ENCODE measurements at places on chromosomes 11 and 22.

DNA sequence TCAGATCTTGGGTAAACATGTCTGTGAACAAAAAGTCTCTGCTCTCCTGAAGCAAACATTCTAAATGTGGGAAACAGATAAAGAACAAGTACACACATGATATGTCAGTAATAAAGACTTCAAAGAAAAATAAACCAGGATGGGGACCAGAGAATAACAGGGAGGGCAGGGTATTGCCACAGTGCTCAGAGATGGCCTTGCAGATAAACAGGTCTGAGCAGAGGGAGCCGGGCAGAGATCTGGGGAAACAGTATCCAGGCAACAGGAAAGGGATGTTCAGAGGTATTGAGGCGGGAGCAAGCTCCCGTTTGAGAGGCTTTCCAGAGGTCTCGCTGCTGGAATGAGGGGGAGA is 2.9 kb downstream of the CCDC86 start:
- DNase-seq: no peak

DNA sequence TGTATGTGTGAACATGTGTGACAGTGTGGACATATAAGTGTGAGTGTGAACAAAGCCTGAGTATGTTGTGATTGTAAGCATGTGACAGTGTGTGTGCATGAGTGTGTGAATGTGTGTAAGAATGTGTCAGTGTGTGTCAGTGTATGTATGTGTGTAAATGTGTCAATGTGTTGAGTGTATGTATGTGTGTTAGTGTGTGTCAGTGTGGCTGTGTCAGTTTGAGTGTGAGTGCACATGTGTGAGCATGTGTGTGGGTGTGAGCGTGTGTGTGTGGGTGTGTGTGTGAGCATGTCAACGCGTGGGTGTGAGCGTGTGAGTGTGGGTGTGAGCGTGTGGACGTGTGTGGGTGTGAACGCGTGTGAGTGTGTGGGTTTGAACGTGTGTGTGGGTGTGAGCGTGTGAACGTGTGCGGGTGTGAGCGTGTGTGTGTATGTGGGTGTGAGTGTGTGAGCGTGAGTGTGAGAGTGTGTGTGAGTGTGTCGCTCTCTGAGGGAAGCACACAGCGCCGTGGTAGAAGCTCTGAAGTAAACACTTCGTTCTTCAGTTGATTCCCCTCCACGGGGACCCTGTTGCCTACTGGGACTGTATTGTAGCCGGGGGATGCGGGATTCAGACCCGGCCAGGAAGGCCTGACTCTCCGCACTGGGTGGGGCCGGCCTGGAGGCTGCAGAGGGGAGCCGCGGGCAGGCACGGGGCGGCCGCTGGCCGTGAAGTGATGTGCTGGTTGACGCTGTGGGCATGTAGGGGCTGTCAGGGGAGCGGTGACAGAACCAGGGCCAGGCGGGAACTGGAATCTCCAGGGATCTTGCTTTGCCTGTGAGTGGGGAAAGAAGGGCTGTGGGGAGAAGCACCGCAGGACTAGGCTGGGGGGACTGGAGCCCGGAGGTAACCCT is 21.1 kb downstream of the RPS6KA4 start:
- DNase-seq: no peak

DNA sequence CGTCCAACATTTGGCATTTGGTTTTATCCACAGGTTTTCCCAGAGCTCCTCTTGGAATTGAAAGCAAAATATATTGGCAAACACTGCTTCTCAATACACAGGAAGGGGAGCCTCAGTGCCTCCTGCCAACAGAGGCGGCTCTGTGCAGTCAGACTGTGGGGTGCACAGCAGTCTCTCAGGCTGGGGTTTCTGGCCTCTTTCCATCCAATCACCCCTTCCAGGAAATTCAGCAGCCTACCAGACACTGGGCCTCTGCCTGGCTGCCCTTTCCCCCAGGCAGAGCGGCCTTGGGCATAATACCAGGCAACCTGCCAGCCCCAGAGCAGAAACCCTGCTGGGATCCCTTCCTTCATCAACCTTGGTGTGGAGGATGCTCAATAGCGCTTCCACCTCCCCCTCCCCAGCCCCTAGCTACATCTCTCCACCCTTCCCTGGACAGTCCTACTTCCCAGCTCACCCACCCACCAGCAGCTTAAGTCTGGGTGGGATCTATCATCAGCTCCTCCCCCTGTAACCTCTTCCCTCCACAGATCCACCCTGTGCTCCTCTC is 17.8 kb upstream of the RAPSN start:
- no peak for DNase-seq

GRCh38 chr22:35432228-35432905 is 32.4 kb downstream of the MCM5 start:
- no peak for DNase-seq

DNA sequence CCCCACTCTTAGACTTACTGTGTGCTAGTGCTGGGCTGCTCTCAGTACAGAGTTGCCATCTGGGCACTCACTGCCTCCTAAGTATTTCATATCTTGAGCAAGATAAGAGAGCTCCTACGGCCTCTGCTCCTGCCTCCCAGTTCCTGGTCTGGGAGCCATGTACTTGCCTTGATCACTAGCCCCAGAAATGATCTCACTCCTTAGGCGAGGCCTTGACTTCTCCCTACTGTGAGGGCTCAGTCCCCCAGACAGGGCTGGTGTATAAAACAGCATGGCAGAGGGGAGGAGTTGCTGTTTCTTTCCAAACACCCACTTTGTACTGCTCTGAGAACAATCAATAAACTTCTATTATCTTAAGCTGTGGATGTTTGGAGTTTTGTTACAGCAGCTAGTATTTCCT is 47.4 kb upstream of the TP53I11 start:
- no peak for DNase-seq

GRCh38 chr11:114083391-114084252 is 24.1 kb downstream of the ZBTB16 start:
- DNase-seq: no peak

GRCh38 chr11:127825183-127825582 is 762.2 kb downstream of the ETS1 start:
- no peak for DNase-seq

GRCh38 chr11:124517314-124517713 is 26.1 kb downstream of the OR8B12 start:
- DNase-seq: no peak

GRCh38 chr22:28629420-28630176 is 50.0 kb downstream of the TTC28 start:
- peak; percentile 15 for DNase-seq

- peak; percentile 77 for DNase-seq
Observed at GRCh38 chr22:28560046-28560742, 119.4 kb downstream of the TTC28 start.

- DNase-seq: peak; percentile 33
Observed at GRCh38 chr11:119447664-119448242, 24.8 kb upstream of the THY1 start.

GRCh38 chr11:110730773-110731172 is 18.5 kb upstream of the ARHGAP20 start:
- no peak for DNase-seq

- peak; percentile 30 for DNase-seq
Observed at GRCh38 chr11:108221371-108221770, 1.1 kb downstream of the NPAT start.

DNA sequence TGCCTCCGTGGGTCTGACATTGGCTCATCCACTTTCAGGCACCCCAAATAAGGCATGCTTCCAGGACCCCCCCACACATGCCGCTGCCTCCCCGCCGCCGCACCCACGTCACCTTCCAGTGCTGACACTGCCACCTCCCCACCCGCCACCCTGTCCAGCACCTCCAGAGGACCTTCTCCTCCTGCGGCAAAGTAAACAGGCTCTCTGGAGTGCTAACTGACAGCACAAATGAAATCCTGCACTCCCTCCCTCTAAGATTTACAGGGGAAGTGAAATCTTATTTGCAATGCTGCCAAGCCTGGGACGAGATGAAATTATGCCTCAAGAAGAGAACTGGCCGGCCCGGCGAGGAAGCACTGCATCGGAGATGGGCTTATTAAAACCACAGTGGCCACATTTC is 35.3 kb downstream of the MACROD1 start:
- no peak for DNase-seq

GRCh38 chr11:12276831-12277475 is 100.4 kb upstream of the PARVA start:
- DNase-seq: no peak

DNA sequence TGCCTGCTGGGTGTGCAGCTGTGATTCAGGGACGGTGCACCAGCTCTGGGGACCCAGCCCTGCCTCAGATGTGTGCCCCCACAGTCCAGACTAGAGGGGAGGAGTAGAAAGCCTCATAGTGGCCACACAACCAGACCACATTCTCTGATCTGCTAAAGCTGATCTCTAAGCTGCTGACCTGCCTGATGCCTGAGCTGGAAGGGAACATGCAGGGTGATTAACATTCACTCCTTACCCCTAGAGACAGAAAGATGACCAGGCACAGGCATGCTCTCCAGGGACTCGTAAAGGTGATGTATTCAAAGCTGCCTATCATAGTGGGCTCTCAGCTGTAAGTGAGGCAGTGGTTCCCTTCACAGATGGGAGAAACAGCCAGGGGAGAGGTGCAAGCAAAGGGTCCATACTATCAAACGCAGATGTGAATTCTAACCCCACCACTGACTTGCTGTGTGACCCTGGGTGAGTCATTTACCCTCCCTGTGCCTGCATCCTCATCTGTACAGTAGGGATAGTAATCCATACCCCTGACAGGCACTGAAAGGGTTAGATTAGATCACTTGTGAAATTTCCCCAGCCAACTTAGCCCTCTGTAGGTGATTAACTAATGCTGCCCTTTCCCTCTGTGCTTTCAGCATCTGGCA is 29.0 kb upstream of the LRRC32 start:
- no peak for DNase-seq

- no peak for DNase-seq
Observed at GRCh38 chr11:95219599-95219998, 11.4 kb downstream of the SESN3 start.

- DNase-seq: no peak
Observed at GRCh38 chr11:70092959-70093715, 15.0 kb downstream of the ANO1 start.

DNA sequence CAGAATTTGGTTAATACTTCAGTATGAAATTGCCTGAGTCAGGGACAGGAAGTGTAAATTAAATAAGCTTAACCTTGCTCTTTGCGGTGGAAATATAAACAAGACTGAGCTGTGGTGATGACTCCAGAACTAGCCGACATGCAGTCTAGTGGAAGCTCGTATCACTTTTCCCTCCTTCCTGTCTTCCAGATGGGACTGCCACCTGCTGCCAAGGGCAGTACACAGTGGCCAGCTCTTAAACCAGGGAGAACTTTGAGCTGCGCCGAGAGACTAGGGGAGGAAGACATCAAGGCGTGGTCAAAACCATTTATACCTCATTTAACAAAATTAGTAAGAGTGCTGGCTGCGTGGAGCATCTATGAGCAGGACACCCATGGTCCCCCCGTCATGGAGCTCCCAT is 31.3 kb upstream of the CTTN start:
- DNase-seq: no peak

DNA sequence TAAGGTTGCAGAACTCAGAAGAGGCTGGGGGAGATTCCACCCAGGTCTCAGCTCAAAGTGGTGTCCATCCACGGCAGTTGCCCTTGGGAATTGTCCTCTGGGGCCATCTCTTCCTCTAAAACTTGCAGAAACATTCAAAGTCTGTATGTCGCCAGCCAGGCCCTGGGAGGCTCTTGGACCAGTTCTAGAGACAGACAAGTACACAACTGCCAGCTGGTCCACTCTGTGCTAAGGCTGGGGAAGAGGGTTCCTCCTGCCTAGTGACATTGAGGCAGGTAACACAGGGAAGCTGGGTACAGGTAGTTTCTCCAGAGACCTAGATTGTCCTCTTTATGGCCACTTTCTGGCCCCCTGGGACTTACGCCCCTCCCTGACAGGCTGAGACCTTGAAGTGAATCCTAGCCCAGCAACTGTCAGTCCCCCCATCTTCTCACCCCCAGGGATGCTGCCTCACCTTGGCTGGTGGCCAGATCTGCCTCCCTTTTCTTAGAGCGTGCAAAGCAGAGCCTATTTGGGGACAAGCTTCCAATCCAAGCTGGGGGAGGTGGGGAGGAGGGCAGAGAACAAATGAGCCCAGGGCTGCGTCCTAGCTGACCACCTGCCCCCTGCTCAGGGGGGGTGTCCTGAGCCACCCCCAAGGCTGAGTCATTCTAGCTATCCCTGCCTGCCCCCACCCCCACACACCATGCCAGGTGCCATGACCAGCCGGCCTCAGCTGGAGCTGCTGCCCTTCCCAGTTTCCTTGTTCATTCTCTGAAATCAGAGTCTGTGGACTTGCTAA is 8.4 kb downstream of the FAM83F start:
- DNase-seq: no peak

DNA sequence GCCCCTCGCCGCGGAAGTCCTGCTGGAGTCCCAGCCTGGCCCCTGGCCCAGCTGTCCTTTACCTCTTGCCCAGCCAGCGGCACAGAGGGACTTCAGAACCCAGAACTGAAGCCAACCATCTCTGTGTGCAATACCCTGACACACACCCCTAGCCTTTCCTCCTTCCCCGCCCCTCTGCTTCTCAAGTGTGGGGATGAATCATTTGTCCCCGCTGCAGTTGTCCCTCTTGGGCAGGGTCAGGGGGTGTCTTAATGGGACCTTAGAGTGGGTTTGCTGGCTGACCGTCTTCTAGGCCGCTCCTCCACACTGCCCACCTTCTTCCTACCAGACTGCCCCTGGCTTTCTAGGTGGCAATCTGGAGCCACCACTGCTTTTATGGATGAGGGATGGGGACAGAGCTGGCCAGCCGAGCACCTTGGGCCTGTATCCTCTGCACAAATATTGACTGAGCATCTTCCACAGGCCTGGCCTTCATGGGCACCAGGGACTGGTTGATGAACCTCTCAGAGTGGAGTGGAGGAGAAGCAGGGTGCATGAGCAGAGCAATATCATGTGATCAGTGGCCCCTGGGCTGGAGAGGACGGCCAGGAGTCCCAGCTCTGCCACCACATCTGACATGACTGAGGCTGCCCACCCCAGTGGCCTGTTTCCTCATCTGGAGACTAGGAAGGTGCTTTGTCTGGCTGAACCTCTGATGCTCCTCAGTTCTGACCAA is 668 bp upstream of the CHST1 start:
- DNase-seq: no peak

DNA sequence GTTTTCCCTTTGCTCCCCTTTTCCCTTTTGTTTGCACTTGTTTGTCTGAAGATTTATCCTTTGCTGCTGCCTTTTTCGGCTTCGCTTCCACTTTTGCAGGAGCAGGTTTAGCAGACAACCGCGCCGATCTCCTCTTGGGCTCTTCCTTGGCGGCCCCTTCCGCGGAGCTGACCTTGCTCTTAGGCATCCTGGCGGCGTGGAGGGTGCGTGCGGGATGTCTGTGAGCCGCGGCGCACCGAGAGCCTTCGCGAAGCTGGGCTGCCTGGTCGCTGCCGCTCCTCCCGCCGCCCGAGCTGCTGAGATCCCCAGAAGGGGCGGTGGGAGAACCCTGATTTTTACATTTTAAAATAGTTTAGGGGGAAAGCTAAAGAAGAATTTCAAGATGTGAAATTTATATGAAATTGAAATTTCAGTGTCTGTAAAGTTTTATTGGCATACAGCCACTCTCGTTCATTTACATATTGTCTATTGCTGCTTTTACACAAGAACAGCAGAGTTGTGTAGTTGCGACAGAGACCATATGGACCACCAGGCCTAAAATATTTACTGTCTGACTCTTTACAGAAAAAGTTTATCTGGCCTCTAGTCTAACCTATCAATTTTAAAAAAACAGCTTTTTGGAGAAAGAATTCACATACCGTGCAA is 105.2 kb upstream of the RRM1 start:
- no peak for DNase-seq
